ENCODE measurements at places on chromosomes 7 and 10.

DNA sequence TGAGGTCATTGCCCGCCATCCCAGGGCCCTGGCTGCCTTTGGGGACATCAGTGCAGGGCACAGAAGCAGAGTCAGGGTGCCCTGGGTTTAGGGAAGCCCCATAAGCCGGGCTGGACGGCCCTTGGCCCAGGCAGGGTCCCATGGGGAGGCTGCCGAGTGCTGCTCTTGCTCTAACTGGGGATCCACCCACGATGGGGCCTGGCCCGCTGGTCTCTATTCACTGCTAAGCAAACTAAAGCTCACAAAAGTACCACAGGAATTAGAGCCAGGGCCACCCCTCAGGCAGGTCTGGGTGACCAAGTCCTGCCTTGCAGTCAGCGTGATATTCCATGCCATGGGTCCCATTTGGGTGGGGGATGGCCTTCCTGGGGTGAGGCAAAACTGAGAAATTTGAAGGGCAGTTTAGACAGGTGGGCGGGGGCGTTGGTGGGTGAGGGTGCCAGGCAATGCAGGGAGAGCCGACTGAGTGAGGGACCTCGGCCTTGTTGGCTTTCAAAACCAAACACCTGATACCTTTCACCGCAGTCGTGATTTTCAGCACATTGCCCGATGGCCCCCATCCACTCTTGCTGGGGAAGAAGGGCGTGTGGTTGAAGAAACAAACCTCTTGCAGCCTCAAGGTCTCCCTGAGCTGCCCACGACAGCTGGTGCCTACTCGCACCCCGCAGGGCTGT, 92.8 kb upstream of the PPIF start:
- DNase-seq = no peak

GRCh38 chr7:43612599-43613589, 30.0 kb downstream of the STK17A start:
- peak; percentile 38 for DNase-seq

DNA sequence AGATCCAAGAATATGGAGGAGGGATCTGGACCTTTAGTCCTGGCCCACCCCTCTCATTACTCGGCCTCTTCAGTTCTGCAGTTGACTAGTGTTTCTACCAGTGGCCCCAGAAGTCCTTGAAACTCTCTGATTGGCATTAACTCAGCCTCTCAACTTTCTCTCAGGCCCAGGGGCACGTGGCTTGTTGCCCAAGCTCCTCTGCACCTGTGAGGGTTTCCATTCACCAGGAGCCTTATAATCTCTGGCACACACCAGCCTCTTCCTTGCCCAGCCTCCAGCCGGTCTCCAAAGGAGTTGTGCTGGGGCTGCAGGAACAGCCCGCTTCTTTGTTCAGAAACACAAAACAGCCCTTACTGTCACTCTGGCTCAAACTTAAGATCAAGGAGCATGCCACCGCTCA, 47.6 kb upstream of the ZPBP start:
- DNase-seq = no peak

DNA sequence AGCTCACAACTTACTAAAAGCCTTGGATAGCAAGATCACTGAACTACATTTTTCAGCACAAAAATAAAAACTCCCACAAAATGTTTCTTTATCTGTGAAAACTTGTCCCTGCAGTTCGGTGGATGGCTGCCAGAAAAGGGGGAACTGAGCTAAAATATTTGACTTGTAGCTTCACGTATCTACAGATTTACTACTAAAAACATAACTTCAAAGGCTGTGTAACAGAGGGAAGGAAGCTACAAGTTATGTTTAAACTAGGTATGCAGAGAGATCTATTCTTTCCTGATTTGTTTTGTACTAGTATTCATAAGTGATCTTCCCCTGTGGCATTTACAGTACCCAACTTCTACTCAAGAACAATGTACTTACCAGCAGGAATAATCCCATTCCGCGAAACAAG, 25.1 kb downstream of the SGCE start:
- no peak for DNase-seq

DNA sequence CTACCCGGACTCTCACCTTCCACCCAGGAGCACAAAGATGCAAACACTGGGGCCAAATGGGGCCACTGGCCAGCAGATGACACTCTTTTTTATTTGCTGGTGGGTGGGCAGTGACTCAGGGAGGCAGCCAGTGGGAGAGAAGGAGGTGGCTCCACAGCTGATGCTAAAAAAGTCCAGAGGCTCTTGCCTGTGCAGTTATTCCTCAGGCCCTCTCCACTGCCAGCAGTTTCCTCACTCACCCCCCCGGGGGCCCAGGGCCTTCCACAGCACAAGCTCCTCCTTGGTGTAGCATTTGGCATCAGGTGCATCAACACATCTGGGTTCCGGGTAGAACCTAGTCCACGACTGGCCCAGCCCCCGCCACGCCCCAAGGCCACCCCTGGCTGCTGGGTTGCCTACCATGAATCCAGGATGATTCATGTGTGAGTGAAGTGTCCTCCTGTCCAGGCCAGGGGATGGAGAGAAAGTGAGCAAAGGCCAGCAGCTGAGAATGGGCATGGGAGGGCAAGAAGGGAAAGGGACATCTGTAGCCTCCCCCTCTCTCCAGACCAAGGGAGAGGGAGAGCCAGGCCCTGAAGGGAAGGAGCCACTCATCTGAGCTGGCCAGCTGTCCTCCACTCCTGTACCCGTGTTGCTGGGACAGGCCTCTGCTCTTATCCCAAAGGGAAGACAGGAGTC, 1.7 kb upstream of the KCNH2 start:
- no peak for DNase-seq

- peak; percentile 44 for DNase-seq
These were observed 20.0 kb downstream of the KCNK18 start for GRCh38 chr10:117217196-117217761.

GRCh38 chr10:12396093-12396492, 46.7 kb downstream of the CAMK1D start:
- DNase-seq = no peak

DNA sequence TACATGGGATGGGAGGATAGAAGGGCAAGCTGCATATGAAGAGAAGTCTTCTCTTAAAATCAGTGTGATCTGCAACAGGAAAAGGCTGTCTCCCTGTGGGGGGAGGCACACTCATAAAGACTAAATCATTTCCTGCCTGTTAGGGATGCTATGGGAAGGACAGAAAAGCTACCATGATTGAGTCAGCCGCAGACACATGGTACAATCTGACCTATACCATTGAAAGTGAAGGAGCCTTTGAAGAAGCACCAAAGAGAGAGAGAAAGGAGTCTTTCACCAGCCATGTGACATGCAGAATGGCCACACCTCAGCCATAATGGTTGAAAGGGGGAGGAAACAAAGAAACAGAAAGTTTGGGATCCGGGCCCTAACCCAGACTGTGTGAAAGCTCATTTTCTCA, 29.1 kb downstream of the NUDCD3 start:
- DNase-seq = no peak

DNA sequence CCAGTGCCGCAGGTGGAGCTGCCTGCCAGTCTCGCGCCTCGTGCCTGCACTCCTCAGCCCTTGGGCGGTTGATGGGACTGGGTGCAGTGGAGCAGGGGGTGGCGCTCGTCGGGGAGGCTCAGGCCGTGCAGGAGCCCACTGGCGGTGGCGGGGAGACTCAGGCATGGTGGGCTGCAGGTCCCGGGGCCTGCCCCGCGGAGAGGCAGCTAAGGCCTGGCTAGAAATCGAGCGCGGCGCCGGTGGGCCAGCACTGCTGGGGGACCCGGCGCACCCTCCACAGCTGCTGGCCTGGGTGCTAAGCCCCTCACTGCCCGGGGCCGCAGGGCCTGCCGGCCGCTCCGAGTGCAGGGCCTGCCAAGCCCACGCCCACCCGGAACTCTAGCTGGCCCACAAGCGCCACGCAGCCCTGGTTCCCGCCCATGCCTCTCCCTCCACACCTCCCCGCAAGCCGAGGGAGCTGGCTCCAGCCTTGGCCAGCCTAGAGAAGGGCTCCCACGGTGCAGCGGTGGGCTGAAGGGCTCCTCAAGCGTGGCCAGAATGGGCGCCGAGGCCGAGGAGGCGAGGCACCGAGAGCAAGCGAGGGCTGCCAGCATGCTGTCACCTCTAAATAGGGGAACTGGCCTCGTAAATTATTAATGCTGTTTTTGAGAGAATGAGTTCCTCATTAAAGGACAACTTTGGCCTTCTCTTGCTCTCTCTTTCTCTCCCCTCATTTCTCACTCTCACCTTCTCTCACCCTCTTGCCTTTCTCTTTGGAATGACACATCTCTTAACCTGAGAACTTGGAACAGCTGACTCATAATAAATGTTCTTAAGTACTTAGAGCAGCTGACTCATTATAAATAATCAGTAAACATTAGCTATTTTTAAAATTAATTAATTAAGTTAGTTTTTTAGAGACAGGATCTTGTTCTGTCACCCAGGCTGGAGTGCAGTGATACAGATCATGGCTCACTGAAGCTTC, 4.9 kb downstream of the ACADSB start:
- no peak for DNase-seq
